ENCODE measurements at places on chromosomes 7 and 10. TPM values are rescaled to one million over a fixed set of nuclear protein-coding genes. Genes with fewer than 3 reads are reported as not detected.

PTF1A gene
- total RNA-seq, result not detected

EVX1 gene
- total RNA-seq, result 0.13 TPM

FGFBP3 gene
- 1.1 TPM for total RNA-seq

TRDMT1 gene
- 7.1 TPM for total RNA-seq

LRRC18 gene
- total RNA-seq, result not detected

TMEM225B gene
- 0.55 TPM for total RNA-seq

DNA sequence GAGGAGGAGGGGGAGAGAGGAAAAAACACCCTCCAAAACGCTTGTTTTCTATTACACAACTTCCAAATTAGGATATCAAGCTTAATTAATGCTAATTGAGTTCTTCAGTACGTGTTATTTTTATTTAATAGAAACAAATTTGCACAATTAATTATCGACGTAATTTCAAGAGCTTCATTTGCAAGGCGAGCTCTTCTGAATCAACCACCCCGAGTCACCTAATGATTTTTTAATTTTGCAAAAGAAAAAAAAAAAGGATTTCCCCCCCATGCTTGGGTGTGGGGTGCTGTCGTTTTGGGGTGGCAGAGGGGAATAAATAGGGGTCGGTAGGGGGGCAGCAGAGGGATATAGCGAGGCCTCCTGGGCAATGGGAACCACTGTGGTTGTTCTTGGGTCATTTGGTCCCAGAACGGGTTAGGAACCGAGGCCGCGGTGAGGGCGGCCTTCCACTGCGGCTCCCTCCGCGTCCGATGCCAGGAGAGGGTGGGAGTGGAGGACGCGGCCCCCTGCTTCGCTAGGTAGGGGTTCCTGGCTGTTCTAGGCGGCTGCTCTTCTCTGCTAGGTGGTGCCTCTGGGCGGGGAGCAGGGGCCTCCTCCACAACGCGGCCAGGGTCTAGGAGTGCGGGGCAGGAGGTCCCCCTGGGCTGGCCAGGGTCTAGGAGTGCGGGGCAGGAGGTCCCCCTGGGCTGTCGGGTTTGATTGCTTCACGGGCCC, 7.3 kb downstream of the UNCX start:
- DNase-seq, result no peak

DNA sequence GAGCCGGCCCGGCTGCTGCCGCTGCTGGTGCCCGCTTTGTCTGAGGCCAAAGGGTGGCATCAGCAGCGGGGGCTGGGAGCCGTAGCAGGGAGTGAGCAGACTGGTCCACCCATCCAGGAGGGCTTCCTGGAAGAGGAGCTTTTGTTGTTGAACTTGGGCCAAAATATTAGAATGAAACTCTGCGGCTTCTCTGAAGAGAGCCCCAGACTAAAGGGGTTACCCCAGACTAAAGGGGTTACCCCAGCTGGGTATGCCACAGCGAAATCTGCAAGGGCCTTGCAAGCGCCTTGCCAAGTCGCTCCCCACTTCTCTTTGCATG, 154.7 kb upstream of the ZMIZ1 start:
- DNase-seq, result no peak

GRCh38 chr10:48600645-48601505, 4.0 kb downstream of the ARHGAP22 start:
- DNase-seq, result no peak

DNA sequence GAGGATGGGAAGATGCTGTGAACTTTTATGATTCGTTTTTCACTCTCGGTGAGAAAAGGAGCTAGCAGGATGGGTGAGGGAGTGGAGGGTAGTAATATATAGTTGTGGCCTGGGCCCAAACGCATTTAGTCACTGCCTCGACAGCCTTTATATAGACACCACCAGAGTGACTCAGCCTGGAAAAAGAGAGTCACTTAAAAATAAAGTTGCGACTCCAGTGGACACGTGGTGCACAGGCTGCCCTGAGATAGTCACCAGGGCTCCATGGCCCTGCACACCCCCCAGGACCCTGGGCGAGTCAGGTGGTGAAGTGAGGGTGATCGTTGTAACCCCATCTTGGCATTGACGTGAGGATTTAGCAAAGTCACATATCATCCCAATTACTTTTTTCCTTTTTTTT, 106.7 kb downstream of the CUX1 start:
- DNase-seq, result no peak

- DNase-seq, result no peak
Measured at GRCh38 chr7:98285157-98286092, 3.9 kb downstream of the BRI3 start.

- DNase-seq, result no peak
Measured at GRCh38 chr10:103982639-103983038, 15.7 kb downstream of the SLK start.

DNA sequence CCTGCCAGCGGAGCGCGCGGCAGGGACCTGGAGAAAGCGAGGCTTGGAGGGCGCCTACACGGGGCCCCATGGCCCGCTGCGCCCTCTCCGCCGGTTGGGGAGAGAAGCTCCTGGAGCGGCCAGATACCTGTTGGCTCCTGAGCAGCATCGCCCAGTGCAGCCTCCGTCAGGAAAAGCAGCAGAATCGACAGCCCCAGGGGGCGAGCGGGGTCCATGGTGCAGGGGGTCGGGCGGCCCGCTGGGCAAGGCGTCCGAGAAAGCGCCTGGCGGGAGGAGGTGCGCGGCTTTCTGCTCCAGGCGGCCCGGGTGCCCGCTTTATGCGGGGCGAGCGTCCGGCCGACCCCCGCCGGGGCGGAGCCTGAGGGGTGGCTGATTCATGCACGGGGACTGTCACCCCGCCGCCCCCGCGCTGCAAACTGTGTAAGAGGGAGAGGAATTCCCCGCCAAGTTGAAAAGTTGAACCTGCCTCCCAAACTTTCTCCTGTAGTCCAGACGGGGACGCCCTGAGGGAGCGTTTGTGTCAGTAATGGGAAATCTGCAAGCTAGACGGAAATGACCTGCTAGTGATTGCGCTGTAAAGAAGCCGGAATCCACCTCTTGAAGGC, at the start of gene TFPI2:
Gene TFPI2, minus strand, starts transcription at position 290 of the 605 bp plus-strand sequence. Its CDS starts 75 bp downstream, at position 215.
- DNase-seq, result no peak

- no peak for DNase-seq
Measured at GRCh38 chr10:106043863-106044262, 1120.6 kb downstream of the SORCS1 start.

GRCh38 chr10:69679736-69680135, 49.7 kb downstream of the FAM241B start:
- DNase-seq, result peak; percentile 71

GRCh38 chr10:6504296-6504695, 75.8 kb downstream of the PRKCQ start:
- DNase-seq, result no peak

DNA sequence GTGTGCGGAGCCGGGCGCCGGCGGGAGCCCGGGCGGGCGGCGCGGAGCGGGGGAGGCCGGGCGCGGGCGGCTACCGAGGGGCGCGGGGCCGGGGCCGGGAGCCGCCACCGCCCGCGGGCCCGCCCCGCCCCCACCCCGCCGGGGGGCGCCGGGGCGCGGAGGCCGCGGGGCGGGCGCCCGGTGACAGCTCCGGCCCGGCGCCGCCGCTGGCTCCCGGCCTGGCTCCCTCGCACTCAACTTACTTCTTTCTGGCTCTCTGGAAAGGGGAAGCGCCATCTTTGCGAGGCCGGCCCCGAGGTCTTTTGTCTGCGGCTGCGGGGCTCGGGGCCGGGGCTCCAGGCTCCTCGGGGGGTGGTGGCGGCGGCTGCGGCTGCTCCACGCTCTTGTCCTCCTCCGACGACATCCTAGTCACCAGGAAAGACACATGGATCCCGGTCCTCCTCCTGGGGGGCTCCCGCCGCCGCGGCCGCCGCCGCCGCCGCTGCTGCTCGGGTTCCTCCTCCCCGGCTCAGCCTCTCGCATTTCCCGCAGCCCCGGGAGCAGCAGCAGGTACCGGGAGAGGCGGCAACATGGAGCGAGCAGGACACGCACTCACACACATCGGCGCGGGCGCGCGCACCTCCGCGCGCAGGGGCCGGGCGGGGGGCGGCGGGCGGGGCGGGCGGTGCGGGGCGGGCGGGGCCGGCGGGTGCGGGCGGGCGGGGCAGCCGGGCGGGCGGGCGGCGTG, at the start of gene KMT2C:
Gene KMT2C, minus strand, starts transcription at position 620 of the 727 bp plus-strand sequence. Its CDS starts 217 bp downstream, at position 403.
- DNase-seq, result no peak

- no peak for DNase-seq
Measured at GRCh38 chr7:101942603-101943210, 125.3 kb downstream of the CUX1 start.

- no peak for DNase-seq
Measured at GRCh38 chr7:23938937-23939552, 229.0 kb downstream of the STK31 start.

Data from mesenteric fat pad (tissue), 1 donor.